ENCODE measurements at places on chromosomes 12 and 14.

- DNase-seq = no peak
Observed at GRCh38 chr12:16492240-16492639, 113.7 kb downstream of the LMO3 start.

DNA sequence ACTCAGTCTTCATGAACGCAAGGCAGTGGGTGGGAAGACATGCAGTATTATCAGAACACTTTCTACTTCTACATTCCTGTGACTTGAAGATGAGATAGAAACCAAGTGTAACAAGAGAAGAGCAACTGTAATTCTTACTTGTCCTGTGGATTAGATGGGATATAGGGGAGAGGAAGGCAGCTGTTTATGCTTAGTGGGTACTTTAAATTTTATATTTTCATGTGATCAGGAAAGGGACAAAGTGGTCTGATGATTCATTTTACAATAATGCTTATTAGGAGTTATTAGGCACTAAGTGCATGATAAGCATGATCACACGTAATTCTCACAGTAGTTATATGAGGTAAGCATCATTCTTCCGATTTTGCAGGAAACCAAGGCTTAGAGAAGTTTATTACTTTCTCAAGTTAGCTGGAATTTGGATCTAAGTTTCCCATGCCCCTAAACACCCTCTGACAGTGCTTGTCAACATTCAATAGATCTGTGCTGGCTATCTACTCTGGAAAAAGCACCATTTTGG, 52.7 kb downstream of the PTGER2 start:
- no peak for DNase-seq

GRCh38 chr14:92895352-92895878, 27.5 kb upstream of the CHGA start:
- DNase-seq = no peak

DNA sequence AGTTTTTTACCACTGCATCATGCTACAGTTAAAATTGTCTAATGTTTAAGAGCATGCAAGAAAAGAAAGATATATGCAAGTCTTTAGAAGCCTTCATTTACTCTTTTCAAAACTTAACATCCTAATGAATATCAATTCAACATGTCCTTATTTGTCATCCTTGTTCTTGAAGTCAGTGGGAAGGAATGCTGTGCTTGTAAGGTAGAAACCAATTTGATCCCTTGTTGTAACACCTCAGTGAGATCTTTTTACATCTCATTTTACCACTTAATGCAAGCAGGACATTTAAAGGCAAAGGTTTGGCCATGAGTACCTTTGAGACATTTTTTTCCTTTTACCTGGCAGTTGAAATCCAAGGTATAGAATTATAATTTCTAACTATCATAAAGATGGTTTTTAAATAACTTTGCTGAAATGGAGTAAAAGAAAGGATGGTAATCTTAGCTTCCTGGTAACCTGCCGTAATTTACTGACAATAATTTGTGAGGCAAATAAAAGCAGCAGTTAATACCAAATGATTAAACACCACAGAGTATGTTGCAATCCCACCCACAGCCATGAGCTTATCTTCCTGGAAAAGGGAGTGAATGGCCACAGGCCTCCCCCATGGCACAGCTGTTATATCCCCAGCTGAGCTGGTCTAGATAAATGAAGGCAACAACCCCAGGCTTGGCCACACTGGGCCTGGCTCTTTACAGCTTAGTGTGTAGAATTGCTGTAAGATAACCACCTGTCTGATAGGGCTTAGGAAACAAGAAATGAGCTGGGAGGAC, 33.2 kb upstream of the STRN3 start:
- DNase-seq = no peak

GRCh38 chr12:93042283-93042682, 113.2 kb upstream of the EEA1 start:
- DNase-seq = no peak

DNA sequence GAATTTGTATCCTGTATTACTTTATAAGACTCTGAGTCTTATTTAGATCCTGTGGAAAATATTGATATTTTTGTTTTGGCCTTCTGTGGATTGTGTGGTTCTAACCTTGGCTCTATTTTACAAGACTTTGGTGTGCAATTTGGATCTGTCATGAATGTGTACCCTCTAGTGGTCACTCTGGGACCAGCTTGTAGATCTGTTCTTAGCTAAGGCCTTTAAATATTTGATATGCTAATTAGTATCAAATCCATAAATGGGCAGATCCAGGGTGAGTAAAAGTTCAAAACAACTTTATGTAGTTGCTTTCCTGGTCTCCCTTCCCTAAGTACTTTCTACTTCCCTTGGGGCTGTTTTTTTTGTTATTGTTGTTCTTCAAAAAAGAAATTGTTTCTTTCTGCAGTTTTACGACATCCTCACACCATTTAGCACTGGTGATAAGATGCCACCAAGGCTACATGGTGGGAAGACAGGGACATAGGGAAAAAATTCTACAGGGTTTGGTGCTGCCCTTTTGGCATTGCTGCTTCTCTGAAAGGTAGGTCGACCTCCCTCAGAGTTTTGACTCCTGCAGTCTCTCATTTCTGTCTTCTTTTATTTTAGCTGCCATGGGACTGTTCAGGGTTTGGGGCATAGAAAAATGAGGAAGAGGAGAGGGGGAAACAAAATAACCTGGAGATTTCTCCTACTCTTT, 238.5 kb downstream of the GPHN start:
- DNase-seq = no peak

- DNase-seq = peak; percentile 42
Observed at GRCh38 chr14:21734457-21735074, 60.9 kb upstream of the OR4E1 start.

Data from stimulated activated CD4-positive, alpha-beta T cell treated with anti-CD3 and anti-CD28 coated beads, Interleukin-15, amount 100 ng/mL, for 24 hours (primary cell).